ENCODE measurements at places on chromosomes 11 and 22.
A peak's percentile ranks its signal among the peaks of the same experiment; 100 is the strongest.

GRCh38 chr11:28476049-28476448 lies 367.9 kb downstream of the METTL15 start:
- no peak for DNase-seq

- DNase-seq = no peak
Measured at GRCh38 chr11:79117488-79117887, 323.3 kb downstream of the TENM4 start.

DNA sequence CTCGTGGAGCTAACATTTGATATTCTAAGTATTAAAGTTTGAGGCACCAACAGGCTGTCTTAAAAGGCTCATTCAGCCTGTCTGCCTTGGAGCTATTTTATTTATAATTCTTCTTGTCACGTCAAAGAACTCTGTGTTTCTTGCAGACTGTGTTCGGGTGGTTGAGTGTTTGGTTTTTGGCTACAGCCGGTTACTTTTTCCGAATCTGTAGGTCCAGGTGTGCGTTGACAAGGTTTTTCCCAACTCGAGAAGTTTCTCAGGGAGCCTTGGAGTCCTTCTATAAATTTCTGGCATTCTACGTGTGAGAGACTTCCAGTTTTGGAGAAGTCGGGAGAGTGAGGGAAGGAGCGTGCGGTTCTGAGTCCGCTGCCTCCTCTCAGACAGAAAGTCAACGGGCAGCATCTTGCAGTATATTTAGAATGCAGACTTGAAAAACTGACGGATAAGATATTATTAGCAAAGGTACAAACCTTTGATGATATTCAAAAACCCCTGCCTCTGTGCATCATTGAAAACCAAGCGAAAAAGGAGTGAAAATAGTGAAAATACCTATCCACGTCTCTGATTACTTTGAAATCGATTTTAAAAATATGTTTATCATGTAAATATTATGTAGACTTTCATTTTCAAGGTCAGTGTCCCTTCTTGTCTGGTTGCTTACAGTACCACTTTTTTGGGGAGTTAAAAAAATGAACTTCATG lies 85.2 kb upstream of the PPARA start:
- DNase-seq = no peak

DNA sequence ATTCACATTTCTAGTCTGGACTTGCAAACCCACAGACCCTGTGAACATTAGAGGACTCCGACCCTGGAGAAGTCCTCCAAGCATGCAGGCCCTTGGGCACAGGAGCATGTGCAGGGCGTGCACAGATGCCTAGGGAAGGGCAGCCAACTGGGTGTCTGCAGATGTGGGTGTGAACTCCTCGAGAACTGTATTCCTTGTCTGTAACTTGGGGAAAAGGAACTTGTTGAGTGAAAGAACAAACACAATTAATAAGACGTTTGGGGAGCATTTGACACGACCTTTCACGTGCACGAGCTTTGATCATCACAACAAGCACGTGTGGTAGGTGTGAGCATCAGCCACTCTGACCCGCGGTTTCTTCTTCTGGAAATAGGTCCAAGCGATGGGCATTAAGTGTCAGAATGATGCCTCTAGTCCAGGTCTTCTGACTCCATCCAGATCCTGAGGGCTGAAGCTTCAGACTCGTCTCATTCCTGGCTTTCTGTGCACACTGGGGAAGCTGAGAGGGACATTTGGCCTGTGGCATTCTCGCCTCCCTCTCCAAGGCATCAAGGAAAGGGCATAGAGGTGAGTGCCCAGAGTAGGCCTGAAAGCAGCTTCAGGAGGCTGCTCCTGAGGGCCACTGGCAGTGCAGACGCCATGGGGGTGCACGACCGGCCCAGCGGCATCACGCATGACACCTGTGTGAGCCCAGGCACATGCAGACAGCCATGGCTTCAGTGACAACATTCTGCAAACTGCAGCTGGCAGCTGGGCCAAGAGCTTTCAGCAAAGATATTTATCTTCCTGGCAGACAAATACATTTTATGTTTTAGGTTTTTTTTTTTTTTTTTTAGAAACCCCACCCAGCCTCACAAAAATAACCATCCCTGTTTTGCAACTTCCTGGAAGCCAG lies 32.5 kb downstream of the ALX4 start:
- DNase-seq = no peak

DNA sequence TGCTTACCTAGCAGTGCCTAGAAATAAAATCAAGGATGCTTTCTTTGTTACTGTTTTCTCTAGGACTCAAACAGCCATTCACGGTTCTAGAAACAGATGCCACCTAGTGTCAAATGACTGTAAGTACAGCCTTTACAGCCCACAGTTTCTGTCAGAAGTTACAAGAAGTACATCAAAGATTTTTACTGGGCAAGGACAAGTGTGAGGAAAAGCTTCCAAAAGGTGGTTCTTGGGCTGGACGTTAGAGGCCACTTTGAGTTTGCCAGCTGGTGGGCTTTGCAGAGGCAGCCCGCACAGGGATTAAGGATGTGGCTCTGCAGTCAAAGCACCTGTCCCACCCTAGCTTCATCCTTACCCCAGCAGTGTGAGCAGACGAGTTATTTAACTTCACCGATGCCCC lies 6.9 kb downstream of the KMT5B start:
- peak; percentile 2 for DNase-seq

DNA sequence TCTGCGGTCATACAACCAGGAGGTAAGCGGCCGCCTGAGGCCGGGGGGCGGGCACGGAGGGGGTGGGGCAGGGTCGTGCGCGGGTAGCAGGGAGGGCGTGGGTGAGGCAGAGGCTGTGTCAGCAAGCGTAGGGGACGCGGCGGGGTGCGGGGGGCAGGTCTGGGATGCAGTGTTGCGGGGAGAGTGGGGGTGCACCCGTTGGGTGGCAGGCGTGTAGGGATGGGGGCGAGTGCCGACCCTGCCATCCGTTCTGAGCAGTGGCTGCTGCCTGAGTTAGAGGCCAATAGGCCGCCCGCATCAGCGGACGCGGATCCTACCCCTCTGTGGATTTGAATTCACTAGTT lies 1.4 kb downstream of the RIC8A start:
- no peak for DNase-seq

DNA sequence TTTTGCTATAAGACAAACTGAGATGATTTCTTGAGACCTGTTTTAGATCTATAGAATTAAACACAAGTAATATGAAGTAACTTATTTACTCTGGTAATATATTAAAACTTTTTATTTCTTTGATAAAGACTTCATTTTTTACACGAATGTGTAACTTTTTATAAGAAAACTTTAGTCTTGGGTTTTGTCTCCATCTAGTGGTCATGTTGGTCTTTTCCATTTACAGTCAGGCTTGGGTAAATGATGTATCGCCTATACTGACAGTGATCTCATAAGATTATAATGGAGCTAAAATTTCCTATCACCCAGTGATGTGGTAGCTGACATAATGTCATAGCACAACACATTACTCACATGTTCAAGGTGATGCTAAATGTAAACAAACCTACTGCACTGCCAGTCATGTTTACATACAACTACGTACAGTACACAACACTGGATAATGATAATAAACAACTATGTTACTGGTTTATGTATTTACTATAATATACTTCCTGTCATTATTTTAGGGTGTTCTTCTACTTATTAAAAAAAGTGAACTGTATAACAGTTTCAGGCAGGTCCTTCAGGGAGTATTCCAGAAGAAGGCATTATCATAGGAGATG lies 7.5 kb upstream of the C11orf97 start:
- DNase-seq = no peak

GRCh38 chr11:10478574-10479550 lies 23.8 kb downstream of the AMPD3 start:
- DNase-seq = no peak

DNA sequence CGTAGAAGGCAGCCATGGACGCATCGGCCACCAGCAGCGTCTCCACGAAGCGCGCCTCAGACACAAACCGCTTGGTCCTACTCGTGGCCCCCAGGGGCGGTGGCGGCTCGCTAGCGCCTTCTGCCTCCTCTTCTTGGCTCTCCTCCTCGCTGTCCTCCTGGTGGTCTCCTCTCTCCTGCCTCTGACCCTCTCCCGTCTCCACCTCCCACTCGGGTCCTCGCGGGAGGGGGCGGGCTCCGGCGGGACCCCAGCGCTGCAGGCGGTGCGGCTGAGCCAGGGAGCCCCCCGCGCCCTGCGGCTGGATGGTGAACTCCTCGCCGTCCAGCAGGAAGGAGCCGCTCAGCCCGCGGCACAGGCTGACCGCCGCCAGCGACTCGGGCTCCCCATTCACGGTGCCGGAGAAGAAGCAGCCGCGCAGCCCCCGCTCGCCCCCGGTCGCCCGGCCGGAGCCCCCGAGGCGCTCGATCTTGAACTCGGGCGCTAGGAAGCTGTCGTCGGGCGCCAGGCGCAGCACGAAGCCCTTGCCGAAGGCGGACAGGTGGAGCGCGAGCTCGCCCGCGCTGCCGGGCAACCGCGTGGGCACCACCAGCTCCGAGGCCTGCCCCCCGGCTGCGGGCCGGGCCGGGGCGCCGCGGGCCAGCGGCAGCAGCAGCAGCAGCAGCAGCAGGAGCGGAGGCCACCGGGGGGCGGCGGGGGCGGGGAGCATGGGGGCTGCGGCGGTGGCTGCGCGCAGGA lies 661 bp downstream of the ADAMTS8 start:
- no peak for DNase-seq

- no peak for DNase-seq
Measured at GRCh38 chr22:32335471-32335870, 22.2 kb upstream of the RFPL3 start.

DNA sequence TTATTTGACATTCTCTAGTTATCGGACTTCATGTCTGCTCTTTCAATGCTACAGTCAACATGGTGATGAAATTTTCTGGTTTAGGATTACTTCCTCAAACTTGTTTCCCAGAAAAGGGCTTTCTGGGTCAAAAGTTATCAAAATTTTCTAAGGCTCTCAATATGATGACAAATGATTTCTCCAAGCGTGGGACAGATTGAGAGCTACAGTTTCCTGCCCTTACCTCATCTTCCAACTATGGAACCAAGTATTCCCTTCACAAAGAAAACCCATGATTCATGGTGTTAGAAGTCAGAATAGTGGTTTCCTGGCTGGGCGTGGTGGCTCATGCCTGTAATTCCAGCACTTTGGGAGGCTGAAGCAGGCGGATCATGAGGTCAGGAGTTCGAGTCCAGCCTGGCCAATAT lies 17.8 kb downstream of the MYO18B start:
- no peak for DNase-seq

DNA sequence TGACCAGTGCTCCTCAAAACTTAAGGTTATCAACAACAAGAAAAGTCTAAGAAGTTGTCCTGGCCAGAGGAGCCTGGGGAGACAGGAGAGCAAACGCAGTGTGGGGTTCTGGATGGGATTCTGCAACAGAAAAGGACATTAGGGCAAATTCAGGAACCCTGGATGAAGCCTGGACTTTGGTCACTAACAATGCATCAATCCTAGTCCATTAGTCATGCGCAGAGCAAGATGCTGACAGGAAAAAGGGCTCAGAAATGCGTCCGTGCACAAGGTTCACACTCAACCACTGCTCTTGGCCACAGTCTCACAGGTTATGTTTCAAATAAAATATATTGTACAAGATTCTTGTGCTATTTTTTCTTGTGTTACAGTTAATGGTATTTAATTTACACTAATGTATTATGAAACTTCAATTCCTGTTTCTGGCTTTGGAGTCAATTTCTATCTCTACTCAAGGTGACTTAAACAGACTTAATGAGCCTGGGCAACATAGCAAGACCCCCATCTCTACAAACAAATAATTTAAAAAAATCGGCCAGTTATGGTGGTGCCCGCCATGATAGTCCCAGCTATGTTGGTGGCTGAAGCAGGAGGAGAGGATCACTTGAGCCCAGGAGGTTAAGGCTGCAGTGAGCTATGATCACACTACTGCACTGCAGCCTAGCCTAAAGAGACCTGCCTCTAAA lies 13.6 kb downstream of the GNB1L start:
- DNase-seq = no peak

DNA sequence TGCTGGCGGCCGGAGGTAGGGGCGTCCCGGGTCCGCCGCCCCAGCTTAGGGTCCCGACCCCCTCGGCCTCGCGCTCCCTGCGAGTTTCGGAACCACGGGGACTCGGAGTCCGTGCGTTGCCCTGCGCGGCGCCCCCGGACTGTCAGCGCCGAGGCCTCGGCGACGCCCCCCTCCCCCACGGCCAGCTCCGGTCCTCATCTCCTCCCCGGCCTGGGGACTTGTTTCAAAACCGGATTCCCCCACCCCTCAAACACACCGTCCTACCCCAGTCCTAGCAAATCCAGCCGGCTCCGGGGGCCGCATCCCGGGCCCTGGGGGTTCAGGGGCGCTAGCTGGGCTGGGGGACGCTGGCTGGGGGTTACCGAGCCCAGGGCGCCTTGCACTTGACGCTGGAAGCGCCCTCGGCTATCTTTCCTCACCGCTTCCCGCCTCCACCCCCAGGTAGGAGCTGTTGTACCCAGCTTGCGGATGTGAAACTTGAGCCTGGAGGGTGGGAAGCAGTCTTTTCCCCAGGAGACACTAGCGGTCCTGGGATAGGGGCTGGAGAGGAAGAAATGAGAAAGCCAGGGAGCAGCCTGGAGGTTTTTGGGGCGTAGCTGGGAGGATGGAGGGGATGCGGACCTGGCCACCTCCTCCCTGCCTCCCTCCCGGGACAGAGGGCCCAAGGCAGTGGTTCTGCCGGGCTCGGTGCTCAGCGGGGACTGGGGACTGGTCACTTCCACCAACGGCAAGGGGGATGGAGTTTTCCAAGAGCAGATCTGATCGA lies 550 bp downstream of the FBLN1 start:
- no peak for DNase-seq

- no peak for DNase-seq
Measured at GRCh38 chr11:83721263-83721662, 435.1 kb upstream of the CCDC90B start.

GRCh38 chr11:4496557-4497248 lies 14.3 kb downstream of the OR52K1 start:
- no peak for DNase-seq

- no peak for DNase-seq
Measured at GRCh38 chr22:35552196-35552842, 11.7 kb downstream of the RASD2 start.

GRCh38 chr11:65225279-65226102 lies 36.3 kb upstream of the POLA2 start:
- DNase-seq = no peak

GRCh38 chr11:131868629-131869507 lies 498.5 kb downstream of the NTM start:
- no peak for DNase-seq
